ENCODE measurements at places on chromosomes 11 and 22. TPM values are rescaled to one million over a fixed set of nuclear protein-coding genes. Genes with fewer than 3 reads are reported as not detected.
A peak's percentile ranks its signal among the peaks of the same experiment; 100 is the strongest.

The GVQW3 gene
- 6.1 TPM for total RNA-seq

The FBXO7 gene
- 93.8 TPM for total RNA-seq

The POLR2F gene
- 58.9 TPM for total RNA-seq

The PACS1 gene
- 114 TPM for total RNA-seq

The THY1 gene
- 526 TPM for total RNA-seq

DNA sequence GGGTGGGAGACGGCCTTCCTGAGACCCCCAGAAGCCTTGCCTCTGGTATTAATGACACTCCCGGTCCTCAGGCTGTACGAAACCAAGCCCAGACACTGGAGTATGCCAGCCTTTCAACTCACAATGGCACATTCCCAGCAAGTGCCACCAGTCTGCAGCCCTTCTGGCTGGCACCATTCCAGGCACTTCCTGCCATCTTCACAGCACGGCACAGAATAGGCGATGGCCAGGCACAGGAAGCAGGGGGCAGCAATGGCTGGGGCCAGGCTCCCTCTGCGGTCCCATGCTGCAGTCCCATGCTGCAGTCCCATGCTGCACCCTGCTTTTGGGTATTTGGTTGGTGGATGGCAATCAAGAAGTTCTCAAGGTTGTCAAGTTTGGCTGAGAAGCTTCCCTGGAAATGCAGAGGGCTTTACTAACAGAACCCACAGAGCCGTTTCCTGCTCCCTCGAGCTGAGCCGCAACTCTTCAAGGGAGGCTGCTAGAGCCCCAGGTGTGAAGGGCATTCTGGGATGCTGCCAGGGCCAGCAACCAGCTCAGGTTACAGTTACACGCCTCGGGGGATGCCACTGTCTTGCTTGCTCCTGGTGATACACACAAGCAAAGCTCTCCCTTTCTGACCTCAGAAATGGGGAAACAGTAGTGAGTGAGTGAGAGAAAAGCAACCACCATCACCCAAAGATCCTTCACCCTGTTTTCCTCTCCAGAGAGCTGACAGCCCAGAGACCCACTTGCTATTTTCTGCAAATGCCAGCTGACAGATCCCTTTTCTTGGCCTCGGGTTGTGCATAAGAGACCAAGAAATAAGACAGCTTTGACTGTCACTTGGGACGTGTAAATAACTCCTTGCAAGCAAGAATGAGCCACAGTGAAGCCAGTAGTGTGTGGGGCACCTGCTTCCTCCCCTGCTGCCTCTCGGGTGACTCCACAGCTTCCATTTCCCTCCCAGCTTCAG lies 23.9 kb downstream of the LRFN4 start:
- H3K27ac ChIP-seq = no peak overlapping the region
- no peak overlapping the region for H3K4me3 ChIP-seq
- peaks cover 9% of the 10 kb centered on the region for H3K27me3 ChIP-seq
- H3K36me3 ChIP-seq = no peaks in the 10 kb centered on the region
- DNase-seq = no peak
- H3K4me1 ChIP-seq = peaks cover 7% of the 10 kb centered on the region

- no peaks in the 10 kb centered on the region for H3K36me3 ChIP-seq
- peaks cover 4% of the 10 kb centered on the region for H3K27me3 ChIP-seq
- H3K27ac ChIP-seq = peak overlapping the region; percentile 18
- H3K4me1 ChIP-seq = peaks cover 20% of the 10 kb centered on the region
- DNase-seq = no peak
These were observed 2.9 kb upstream of the CYP2R1 start for GRCh38 chr11:14894657-14895598.

GRCh38 chr11:96306933-96307775 lies 35.8 kb downstream of the MAML2 start:
- peaks cover 3% of the 10 kb centered on the region for H3K27me3 ChIP-seq
- peak overlapping the region; percentile 96 for H3K27ac ChIP-seq
- DNase-seq = peak; percentile 60
- no peaks in the 10 kb centered on the region for H3K36me3 ChIP-seq

- H3K4me3 ChIP-seq = peak overlapping the region; percentile 99
- peaks cover 12% of the 10 kb centered on the region for H3K27me3 ChIP-seq
- H3K36me3 ChIP-seq = no peaks in the 10 kb centered on the region
- DNase-seq = no peak
- peak overlapping the region; percentile 99 for H3K27ac ChIP-seq
These were observed 2.6 kb downstream of the METTL15 start for GRCh38 chr11:28110821-28111200.

DNA sequence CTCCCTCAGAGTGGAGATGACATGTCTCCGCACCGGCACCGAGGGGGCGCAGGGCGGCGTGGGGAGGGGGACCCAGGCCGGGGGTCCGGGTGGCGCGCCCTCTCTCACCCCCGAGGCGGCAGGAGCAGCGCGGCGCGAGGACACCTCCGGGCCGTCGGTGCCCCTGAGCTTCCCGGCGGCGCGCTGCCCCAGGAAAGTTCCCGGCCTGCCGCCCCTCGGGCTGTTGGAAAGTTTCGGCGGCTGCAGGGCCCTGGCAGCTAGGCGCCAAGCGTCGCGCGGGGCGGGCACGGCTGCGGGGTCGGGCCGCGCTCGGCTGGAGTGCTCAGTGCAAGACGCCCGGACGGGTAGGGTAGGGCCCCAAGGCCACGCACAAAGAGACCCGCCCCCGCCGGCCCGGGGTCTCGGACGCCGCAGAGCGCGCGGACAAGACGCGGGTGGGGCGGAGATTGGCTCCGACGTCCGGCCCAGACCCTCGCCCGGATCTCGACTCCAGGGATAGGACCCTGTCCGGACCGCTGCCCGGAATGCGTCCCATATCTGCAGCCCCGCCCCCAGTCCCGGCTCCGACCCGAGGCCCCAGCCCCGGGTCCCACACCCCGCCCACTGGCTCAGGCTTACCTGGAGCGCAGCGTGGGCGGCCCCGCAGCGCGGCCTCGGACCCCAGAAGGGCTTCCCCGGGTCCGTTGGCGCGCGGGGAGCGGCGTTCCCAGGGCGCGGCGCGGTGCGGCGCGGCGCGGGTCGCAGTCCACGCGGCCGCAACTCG lies 471 bp downstream of the ARVCF start:
- DNase-seq = peak; percentile 33
- H3K4me1 ChIP-seq = peaks cover 5% of the 10 kb centered on the region
- H3K36me3 ChIP-seq = no peaks in the 10 kb centered on the region
- no peak overlapping the region for H3K4me3 ChIP-seq
- H3K27ac ChIP-seq = no peak overlapping the region

GRCh38 chr22:35230417-35230816 lies 26.9 kb upstream of the HMGXB4 start:
- H3K27me3 ChIP-seq = peaks cover 5% of the 10 kb centered on the region
- H3K4me3 ChIP-seq = no peak overlapping the region
- DNase-seq = no peak
- no peaks in the 10 kb centered on the region for H3K36me3 ChIP-seq

- peak within 1 kb of the TSS; percentile 79 for H3K27ac ChIP-seq
- peak within 1 kb of the TSS; percentile 95 for H3K4me3 ChIP-seq
- peaks cover 9% of the 10 kb centered on the region for H3K4me1 ChIP-seq
- no peaks in the 10 kb centered on the region for H3K36me3 ChIP-seq
These were observed at the start of gene ZC3H12C for GRCh38 chr11:110092515-110093406. Gene ZC3H12C (plus strand): TSS chr11:110093392. CDS start chr11:110093412, 20 bp downstream.

DNA sequence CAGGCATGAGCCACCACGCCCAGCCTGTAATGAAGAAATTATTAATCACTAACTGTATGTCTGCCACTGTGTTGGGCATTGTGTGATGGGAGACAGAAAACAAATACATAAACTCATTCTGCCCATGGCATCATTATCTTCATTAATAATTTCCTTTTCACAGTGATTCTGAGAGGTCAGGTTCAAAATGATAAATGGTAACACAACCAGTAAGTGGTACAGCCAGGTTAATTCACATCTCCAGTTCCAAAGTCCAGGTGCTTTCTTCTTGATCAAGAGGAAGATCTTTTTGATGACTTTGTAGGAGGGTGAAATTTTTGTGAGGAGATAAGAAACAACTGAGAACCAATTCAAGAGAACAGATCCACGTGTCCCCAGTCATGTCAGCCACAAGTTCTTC lies 66.7 kb downstream of the PISD start:
- H3K27me3 ChIP-seq = peaks cover 2% of the 10 kb centered on the region
- DNase-seq = no peak
- no peak overlapping the region for H3K27ac ChIP-seq
- peaks cover 5% of the 10 kb centered on the region for H3K36me3 ChIP-seq
- no peaks in the 10 kb centered on the region for H3K4me1 ChIP-seq

DNA sequence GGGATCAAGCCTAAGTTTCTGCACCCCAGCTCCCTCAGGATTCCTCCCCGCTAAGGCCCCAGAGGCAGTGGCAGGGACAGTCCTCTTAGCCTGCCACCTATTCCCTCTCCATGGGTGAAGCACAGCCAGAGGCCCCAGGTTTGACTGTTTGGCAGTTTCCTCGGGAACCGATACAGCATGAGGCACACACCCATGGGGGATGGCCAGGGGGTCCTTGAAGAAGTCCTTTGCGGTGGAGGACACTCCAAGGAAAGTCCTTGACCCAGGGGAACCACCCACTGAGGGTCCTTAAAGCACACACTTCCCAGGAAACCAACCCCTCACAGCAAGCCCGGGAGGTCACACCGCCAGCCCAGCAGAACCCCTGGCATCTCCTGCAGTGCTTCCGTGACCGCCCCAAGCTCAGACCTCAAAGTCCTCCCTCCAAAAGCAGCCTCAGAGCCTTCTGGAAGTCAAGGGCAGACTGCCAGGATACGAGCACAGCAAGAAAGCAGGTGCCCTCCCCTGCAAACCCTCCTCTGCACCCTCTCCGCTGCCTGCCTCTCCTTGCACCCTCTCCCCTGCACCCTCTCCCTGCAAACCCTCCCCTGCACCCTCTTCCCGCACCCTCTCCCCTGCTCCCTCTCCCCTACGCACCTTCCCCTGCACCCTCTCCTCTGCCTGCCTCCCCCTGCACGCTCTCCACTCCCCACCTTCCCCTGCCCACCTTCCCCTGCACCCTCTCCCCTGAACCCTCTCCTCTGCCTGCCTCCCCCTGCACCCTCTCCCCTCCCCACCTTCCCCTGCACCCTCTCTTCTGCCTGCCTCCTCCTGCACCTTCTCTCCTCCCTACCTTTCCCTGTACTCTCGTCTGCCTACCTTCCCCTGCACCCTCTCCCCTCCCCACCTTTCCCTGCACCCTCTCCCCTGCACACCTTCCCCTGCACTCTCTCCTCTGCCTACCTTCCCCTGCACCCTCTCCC lies 1.4 kb downstream of the SIGIRR start:
- H3K4me3 ChIP-seq = no peak overlapping the region
- peaks cover 12% of the 10 kb centered on the region for H3K27me3 ChIP-seq
- no peak for DNase-seq
- H3K36me3 ChIP-seq = no peaks in the 10 kb centered on the region
- H3K4me1 ChIP-seq = peaks cover 14% of the 10 kb centered on the region

DNA sequence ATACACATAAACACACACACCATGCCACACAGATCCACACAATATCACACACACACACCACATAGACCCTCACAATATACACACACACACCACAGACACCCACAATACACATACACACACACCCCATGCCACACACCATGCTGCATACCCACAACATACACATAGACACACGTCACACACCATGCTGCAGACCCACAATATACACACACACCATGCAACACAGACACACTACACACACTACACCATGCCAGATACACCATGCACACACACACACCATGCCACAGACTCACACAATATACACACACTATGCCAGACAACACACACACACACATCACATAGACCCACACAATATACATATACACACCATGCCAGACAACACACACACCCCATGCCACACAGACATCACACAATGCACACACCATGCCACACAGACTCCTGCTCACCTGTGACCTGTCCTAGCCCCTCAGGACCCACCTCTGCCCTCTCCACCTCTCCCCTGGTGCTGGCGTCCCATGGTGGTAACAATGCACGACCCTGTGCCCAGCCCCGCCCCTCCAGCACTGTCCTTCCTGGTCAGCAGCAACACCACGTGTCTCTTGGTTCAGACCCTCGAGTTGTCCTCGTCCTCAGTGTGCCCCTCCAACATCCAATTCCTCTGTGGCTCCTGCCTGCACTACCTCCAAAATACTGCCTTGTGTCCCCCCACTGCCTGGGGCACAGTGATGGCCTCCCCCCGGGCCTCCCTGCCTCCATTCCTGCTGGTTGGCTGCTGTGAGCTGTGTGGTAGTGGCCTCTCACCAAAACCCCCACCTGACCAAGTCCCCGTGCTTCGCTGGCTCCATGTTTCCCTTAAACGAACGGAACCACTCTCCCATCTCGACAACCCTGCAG lies 23.7 kb upstream of the RFPL3 start:
- peaks cover 8% of the 10 kb centered on the region for H3K4me1 ChIP-seq
- H3K27me3 ChIP-seq = peaks cover 3% of the 10 kb centered on the region

GRCh38 chr11:16780146-16780545 lies 41.7 kb downstream of the C11orf58 start:
- no peak for DNase-seq
- peaks cover 4% of the 10 kb centered on the region for H3K36me3 ChIP-seq
- H3K27ac ChIP-seq = no peak overlapping the region
- H3K27me3 ChIP-seq = peaks cover 20% of the 10 kb centered on the region
- H3K4me1 ChIP-seq = peaks cover 14% of the 10 kb centered on the region
- peak overlapping the region; percentile 51 for H3K4me3 ChIP-seq

DNA sequence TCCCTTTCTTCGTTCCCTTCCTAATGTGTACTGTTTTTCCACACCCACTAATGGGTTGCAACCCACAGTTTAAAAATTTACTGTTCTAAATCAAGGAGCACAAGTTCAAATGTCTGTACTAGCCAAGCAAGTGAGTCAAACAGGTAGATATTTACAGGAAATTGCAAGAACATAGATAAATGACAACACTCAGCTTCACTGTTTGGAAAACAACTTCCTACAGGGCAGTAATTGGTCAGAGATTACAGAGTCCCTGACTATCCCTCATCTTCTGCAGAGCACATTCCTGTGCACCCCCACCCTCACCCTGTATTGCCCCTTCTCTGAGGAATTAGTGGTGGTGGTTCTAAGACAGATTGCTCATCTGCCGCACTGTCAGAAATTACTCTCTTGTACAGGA lies 1.9 kb downstream of the SERPING1 start:
- H3K27me3 ChIP-seq = peaks cover 10% of the 10 kb centered on the region
- DNase-seq = no peak
- H3K4me3 ChIP-seq = peak overlapping the region; percentile 92
- no peak overlapping the region for H3K27ac ChIP-seq

DNA sequence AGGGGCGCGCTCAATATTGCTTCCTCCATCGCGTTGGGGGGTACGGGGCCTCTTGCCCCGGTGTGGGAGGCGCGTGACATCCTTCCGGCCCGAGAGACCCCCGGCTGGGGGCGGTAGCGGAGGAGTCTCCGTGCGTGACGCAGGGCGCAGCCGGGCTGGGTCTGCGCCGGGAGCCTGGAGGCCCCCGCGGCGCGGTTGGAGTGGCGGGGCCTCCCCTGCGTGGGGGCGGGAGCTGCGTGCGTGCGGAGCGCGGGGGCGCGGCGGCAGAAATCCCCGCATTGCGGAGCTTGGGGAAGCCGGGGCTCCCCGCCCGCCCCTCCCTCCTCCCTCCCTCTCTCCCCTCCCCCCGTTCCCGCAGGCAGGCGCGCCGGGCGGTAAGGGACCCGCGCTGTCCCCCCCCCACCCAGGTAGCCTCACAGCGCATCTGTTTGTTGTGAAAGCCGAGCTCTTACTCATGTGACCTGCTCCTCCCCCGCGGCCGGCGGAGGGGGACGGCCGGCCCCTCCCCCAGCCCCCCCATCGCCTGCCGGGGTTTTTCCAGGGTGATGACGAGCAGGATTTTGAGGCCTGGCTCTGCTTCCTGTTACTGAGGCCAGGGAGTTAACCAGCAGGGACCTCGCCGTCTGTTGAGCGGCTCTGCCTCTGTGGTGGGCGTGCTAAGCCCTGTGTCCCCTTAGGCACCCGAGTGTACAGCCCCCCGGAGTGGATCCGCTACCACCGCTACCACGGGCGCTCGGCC lies 1.6 kb downstream of the PIM3 start:
- H3K4me3 ChIP-seq = peak overlapping the region; percentile 95
- H3K27me3 ChIP-seq = peaks cover 7% of the 10 kb centered on the region
- H3K27ac ChIP-seq = peak overlapping the region; percentile 74
- DNase-seq = peak; percentile 82
- peaks cover 8% of the 10 kb centered on the region for H3K36me3 ChIP-seq

Measured in endothelial cell (in vitro differentiated cells).